Muscle of arm (tissue), 14 donors: ENCODE measurements at places on chromosomes 2 and 18.

DNA sequence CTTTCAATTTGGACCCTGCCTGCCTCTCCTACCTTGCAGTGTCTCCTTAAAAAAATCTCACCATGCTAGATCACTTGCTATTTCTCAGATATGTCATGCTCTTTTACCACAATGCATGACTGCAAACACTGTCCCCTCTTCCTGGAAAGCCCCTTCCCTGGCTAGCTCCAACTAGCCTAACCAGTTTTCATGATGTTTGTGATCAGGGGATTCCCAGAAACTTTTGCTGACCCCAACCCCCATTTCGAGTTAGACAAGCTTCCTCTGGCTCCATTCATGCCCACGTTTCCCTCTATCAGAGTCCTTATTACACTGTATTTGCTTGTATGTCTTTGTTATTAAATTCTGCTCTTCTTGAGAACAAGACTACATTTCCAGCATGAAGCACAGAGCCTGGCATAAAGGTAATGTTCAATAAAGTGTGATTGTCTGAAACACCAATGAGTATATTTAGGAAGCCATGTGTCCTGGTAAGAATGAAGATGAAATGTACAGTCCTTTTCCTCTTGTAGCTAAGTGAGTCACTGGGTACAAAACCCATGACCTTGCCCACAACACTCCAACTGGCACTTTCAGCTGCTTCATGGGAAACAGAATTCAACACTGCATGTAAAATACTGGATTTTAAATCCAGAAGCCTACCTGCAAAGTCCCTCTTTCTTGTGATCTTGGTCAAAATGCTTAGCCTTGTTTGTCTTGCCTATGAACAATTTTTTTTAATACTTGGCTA lies 62.0 kb upstream of the ATL2 start:
- no peak for DNase-seq

DNA sequence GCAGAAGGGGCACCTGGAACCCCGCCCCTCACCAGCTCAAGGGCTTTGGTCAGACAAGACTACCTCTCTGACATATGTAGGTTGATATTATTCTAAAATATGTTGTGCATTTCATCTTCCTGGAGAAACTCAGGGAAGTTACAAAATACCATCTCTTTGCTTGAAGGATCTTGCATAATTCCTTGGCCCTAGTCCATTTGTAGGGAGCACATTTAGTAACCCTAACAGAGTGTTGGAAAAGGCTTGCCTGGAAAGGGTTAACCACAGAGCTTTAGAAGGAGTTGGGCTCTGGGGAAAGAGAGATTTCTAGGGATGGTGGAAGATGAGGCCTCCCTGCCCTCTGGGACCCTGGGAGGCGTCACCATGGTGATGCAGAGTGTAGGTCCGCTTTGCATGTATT lies 143.0 kb upstream of the SLC1A4 start:
- DNase-seq, result no peak

GRCh38 chr2:191465766-191466420 lies 212.0 kb upstream of the NABP1 start:
- DNase-seq, result peak; percentile 45

GRCh38 chr2:168147830-168148794 lies 99.3 kb downstream of the STK39 start:
- DNase-seq, result no peak

DNA sequence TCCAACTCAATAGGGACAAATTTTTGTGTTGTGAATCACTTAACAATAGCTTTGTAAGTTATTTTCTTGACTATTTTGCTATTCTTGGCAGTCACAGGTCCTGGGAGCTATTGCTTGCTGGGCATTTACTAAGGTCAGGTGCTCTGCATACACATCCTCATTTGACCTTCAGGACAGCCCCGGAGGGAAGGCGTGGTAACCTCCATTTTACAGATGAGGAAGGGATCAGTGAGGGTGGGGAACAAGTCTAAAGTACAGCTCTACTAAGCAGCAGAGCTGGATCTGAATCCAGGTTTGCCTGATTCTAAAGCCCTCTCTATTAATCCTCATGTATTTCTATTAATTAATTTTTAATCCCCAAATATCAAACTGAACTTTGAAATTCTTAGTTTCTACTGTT lies 58.8 kb downstream of the PTPN2 start:
- no peak for DNase-seq

- no peak for DNase-seq
Observed at GRCh38 chr2:162149466-162149865, 2.6 kb downstream of the GCG start.
